ENCODE measurements at places on chromosomes 2 and 18. TPM values are rescaled to one million over a fixed set of nuclear protein-coding genes. Genes with fewer than 3 reads are reported as not detected.

DNA sequence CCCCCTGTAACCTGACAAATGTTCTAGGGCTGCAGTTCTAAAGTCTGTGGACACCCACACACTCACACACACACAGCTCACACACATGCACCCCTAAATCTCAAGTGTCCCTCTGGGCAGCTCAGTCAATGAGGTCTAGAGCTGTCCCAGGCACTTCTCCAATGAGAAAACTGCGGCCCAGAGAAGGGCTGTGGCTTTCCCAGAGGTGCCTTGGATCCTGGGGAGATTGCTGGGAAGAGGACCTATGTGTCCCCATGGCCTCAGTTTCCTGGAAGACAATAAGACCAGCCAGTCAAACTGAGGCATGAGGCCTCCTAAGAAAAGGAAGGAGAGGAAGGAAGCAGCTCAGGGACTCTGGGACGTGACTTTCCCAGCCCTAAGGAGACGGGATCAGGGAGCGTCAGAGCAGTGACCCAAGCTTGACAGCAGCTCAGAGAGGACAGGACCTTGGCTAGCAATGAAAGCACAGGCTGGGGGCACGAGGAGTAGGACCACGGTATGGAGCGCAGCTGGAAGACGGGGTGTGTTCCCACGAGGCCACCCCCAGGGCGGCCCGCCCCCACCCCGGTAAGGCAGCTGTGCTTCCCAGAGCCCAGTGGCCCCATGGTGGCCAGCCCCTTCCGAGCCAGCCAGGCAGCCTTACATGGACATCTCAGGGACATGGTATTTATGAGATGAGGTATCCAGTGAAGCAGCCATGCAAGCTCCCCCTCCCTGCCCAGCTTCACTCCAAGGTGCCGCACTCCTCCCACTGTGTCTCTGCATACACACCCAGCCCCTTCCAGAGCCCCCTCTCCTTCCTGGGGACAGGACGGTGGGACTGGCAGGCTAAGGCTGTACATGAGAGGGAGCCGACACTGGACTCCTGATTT is 46.0 kb downstream of the TNS1 start:
- DNase-seq = no peak

DNA sequence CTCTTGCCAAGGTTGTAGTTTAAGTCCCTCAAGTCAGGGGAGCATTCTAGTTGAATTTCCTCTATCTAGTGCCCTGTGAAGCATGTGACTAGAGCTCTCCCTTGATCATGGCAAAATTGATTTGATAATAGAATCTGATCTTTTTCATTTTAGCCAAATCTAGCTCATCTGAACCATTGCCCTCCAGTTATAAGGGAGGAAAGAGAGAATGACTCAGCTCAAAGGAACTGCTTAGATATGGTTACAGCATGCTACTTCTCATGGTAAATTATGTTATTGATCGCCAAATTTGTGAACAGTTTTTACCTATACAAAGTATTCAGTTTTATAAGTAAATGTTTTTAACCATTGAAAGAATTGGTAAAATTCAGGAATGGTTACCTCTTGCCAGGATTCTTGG is 100.8 kb downstream of the GPR39 start:
- no peak for DNase-seq

The ASPRV1 gene
- total RNA-seq = 0.94 TPM

GRCh38 chr2:2707206-2707991 is 376.3 kb upstream of the MYT1L start:
- DNase-seq = no peak

The NDUFB3 gene
- total RNA-seq = 46.6 TPM

GRCh38 chr2:1586251-1586922 is 157.9 kb downstream of the PXDN start:
- DNase-seq = no peak

The NAT8 gene
- total RNA-seq = not detected

DNA sequence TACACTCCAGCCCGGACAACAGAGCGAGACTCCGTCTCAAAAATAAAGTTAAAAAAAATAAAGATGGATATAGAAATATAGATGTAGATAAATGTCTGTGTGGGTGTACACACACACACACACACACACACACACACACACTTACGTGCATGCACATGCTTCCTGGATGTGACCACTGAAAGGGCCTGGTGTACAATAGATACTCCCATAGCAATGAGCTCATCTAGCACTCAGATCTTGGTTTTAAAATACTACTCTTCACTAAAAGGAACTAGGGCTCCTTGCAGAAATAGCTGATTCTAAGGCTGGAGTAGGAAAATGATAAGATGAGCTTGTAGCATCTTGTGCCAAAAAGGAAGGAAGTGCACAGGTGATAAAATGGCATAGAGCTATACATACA is 39.1 kb downstream of the ROCK2 start:
- no peak for DNase-seq

The IL18RAP gene
- 59.9 TPM for total RNA-seq

DNA sequence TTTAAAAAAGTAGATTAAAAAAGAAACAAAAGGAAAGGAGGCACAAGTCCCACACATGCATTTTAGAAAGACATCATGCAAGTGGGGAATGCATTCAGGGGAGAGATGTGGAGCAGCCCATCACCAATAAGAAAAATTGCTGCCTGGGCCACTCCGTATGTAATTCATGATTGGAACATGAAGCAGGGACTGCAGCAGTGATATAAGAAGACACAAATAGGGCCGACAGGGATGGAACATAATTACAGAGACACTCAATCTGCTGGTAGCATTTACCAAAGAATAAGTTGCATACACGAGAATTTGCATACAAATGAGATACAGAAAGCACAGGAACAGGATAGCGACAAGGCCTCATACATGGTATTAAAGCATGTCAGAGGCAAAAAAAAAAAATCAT is 6.5 kb upstream of the AFF3 start:
- DNase-seq = no peak

The GKN2 gene
- total RNA-seq = not detected

- DNase-seq = no peak
These were observed 44.4 kb upstream of the NRP2 start for GRCh38 chr2:205637779-205638503.

DNA sequence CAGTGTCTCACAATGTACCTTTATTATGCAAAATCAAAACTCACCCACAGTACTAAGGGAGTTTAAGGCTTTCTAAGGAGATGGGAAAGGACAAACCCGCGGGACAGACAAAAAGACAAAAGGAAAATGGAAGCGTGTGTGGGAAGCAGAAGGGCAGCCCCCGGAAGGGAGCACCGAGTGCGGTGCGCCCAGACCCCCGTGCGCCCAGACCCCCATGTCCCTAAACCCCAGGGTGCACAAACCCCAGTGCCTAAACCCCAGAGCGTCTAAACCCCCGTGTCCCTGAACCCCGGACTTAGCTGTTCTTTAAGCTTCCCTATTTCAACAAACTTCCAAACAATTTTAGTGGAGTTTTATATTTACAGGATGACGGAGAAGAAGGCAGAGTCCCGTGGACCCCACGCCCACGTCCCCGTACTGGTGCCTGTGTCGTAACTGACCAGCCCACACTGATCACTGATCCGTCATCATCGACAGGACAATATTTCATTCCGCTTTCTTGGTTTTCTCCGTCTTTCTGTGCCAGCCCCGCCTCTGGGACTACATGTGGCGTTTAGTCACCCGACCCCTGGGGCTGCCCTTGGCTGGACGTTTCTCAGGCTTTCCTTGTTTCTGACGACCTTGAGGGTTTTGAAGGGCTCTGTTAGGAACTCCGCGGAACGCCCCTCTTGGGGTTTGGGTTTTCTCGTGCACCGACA is 76.9 kb downstream of the RTP5 start:
- no peak for DNase-seq

GRCh38 chr18:26696786-26697185 is 148.4 kb upstream of the KCTD1 start:
- DNase-seq = no peak

DNA sequence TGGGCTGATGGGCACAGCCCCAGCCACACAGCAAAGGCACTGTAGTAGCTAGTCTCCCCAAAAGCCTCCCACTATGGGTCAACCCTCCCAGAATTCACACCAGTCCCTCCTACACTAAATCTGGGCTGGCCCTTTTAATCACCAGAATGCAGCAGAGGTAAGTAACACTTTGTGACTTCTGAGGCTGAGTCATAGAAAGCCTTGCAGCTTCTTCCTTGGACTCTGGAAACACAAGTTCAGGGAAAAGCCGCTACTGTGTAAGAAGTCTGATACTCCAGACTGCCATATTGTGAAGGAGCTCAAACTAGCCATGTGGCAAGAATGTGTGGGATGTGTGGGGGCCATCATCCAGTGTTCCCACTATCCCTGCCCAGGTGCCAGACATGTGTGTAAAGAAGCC is 19.0 kb upstream of the SIX2 start:
- no peak for DNase-seq

GRCh38 chr2:195509551-195509950 is 147.5 kb upstream of the SLC39A10 start:
- no peak for DNase-seq

GRCh38 chr2:239758279-239758877 is 266.8 kb downstream of the NDUFA10 start:
- no peak for DNase-seq

DNA sequence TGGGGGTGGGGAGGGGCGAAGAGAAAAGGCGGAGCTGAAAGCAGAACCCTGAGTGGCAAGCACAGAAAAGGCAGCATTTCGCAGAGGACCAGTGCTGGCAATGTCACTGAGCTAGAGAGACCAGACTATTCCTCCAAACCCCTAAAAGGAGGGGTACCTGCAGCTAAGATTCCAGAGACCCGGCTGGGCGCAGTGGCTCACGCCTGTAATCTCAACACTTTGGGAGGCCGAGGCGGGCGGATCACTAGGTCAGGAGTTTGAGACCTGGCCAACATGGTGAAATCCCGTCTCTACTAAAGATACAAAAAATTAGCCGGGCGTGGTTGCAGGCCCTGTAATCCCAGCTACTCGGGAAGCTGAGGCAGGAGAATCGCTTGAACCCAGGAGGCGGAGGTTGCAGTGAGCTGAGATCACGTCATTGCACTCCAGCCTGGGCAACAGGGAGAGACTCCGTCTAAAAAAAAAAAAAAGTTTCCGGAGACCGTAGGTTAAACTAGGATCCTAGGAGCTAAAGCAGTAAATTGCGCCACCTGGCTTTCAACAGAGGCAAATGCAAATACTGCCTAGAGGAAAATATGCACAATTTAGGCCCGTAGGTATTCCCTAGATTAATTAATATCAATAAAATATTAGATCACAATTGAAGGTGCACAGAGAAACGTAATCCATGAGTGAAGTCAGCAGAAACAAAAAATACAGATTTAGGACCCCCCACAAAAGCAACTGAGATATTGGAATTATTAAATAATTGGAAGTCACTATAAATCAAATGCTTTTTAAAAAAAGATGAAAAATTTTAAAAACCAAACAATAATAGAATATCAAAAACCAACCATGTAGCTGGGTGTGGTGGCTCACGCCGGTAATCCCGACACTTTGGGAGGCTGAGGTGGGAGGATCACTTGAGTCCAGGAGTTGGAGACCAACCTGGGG is 4.9 kb downstream of the UCN start:
- no peak for DNase-seq

DNA sequence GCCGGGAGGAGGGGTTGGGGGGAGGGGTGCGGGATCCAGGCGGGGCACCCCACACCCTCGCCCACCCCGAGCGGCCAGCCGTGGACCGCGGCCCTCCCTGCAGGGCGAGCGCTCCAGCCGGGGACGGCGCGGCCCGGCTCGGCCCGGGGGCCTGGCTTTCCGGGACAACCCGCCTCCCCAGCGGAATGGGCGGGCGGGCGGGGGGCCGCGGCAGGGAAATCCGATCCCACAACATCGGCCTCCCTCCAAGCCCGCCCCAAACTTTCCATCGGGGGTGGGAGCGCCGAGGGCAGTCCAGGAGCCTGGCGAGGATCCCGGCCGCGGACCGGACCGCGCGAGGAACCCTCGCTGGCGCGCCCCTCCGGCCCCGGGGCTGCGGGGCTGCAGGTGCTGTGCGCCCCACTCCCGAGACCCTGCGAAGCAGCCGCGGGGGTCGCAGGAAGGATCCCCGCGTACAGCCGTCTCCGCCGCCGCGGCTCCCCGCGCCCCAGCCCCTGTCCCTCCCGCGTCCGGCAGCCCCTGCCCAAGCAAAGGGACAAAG is 529 bp downstream of the SEMA4C start:
- no peak for DNase-seq

The SALL3 gene
- 0.12 TPM for total RNA-seq

The LYG2 gene
- total RNA-seq = not detected

DNA sequence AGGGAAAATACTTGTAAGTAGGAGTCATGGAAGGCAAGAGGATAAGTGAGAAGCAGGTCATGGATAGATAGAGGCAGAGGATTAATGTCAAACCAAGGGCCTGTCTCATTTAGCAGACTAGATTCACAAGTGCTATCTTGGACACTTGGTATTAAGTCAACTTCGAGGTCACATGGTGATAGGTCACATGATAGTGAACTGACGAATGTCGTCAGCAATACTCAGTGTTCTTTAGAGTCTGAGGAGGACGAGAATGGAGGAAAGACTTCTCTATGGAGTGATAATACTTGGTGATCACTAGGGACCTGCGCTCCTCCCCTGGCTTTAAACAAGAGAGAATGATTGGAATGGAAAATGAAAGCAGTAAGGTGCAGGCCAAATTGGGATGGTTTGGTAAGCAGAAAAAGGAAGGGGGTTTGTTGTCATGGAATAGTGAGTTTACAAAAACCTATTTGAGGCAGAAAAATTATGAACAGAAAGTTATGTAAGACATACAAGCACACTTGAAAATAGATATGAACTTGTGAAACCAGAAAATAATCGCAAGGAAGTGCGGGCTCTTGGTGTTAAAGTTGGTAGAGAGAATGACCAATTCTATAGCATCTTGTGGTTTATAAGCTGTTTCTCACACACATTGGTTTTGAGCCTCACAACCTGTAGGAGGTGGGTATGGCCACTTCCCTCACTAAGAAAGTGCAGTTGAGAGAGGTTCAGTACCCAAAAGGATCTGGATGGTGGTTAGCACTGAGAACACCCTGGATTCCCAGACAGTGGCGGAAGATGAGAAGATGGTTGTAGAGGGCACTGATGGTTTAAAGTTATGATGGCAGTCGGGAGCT is 141.5 kb downstream of the WDSUB1 start:
- DNase-seq = no peak

The DNAH7 gene
- total RNA-seq = 0.16 TPM

The HRH4 gene
- not detected for total RNA-seq

DNA sequence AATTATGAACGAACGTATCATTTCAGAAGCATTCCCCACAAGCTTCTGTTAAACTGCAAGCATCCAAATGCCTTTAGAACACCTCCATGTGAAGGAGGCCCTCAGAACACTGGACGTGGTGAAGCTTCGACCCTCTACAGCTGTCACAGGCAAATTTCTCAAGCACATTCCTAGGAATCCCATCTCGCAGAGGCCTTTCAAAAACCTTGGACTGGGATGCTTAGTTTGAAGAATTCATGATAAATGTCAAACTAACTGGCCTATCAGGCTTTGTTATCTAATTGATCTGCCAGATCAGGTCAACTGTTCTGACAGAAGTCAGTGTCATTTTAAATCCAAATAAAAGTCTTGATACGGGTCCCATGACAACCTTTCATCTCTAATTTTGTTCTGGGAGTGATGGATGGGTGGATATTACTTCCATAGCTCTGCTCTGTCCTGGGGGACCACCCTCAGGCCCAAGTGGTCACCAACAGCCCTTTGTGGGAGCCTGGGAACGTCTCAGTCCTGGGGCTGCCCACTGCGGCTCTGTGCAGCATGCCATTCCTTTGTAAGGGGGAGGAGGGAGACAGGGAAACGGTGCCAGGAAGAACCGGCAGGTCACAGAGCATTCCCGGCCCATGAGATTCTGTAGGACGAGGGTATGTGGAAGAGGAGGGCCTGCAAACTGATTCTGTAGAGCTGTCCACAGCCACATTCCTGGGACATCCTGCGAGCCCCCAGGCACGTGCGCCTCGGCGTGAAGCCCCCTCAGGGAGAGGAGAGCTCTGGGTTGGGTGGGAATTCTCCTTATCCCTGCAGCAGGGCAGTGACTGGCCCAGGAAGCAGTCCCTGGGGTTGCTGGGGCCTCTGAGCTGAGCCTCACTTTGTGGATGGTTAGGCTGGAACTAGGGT is 59.1 kb upstream of the PXDN start:
- no peak for DNase-seq

The ATP6V1B1 gene
- 7.1 TPM for total RNA-seq

The RGPD4 gene
- total RNA-seq = not detected

Data from omental fat pad (tissue), 4 donors.